KG1 (cell line): ENCODE measurements at places on chromosomes 7 and 10.

- DNase-seq = no peak
Observed at GRCh38 chr10:50823789-50824188, 61.6 kb downstream of the A1CF start.

DNA sequence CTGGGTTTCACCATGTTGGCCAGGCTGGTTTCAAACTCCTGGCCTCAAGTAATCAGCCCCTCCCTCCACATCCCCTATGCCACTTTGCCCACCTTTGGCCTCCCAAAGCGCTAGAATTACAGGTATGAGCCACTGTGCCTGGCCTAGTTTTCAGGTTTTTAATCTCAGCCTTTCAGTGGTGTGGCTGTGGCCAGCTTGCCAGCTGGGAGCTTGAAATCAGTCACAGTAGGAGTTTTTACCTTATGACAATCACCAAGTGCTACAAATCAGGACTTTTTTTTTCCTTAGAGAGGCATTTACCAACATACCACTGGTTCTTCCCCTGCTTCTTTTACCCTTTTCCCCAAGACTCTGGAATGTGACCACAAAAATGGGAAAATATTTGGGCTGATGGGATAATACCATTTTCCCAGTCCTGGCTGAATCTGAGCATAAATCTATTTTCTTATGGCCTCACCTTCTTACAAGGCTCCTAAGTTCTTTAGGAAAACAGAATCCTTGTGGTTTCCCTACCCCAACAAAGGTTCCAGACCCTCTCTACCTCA lies 6.2 kb downstream of the STEAP4 start:
- no peak for DNase-seq

GRCh38 chr7:105014693-105015389 lies 836 bp downstream of the KMT2E start:
- no peak for DNase-seq

GRCh38 chr10:116138897-116139296 lies 134.1 kb downstream of the GFRA1 start:
- DNase-seq = no peak

DNA sequence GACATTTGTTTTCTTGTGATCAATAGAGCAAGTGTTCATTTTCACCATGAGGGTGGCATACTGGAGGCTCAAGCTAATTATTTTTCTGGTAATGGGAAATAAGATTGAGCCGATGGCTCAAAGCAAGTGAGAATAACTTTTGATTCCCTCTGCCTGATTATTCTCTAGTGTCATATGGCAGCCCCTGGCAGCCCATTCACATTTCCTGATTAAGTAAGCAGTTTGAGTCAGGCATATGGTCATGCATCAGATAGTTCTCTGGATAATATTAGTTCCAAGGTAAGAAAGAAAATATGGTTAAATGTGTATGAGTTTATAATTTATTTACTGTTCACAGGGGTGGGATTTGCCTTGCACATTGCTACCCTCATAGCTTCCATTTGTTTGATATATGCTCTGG lies 109.2 kb downstream of the DYNC1I1 start:
- no peak for DNase-seq

GRCh38 chr10:59075576-59075975 lies 100.9 kb upstream of the PHYHIPL start:
- no peak for DNase-seq

- DNase-seq = no peak
Observed at GRCh38 chr7:22725585-22725984, 1.4 kb upstream of the IL6 start.

DNA sequence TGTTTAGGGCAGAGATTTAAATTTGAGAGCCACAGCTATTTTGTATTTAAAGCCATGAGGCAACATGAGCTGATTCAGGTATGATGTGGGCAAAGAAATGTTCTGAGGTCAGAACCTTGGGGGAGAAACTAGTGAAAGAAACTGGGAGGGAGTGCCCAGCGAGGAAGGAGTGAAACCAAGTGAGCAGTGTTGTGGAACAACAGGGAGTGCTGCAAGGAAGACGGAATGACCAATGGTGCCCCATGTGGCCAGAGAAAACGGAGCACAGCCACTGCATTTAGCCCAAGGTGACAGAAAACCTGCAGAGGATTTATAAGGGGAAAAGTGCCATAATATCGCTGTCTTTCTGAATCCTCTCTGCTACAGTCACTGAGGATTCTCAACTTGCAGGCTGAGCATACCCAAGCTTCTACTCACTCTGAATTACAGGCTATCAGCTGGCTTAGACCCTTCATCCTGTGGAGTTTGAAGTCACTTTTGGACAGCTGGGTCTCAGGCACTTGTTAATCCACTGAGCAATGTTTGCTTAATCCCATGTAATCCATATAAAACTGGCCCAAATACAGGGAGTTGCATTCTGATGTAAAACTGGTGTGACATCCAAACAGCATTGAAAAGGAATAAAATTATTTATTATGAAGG lies 777.3 kb downstream of the CCSER2 start:
- no peak for DNase-seq

DNA sequence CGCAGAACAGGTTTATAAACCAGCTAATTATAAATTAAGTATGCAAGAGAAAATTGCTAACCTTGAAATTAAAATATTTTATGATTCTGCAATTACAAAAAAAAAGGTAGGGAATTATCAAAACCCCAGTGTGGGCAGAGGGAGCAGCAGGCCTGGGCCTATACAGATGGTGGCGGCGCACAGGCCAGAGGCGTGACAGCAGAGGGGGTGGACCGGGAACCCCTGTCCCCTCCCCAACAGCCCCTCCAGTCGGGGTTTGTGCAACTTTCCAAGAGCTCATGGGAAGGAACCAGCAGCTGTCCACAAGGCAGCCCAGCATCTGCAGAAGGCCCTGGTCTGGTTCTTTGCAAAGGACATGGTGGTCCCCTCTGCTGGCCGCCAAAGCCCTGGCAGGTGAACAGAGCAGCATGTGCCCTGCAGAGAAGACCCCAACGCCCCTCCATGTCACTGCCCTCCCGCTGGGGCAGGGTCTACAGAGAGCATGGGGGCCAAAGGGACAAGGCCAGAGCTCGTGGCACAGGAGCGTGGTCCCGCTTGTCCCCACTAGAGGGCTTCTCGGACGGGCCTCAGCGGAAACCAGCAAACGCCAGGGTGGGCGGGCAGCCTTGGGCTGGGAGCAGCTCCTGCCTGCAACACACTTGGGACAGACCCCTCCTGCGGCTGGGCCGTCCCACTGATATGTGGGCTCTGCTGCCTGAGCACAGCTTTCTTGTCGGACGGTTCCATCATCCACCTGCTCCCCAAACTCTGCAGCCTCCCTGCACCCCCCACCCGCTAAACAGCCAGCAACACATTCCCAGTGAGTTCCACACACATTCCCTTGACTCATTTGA lies 75.1 kb downstream of the EBF3 start:
- DNase-seq = no peak

GRCh38 chr7:25087855-25088254 lies 37.2 kb downstream of the CYCS start:
- DNase-seq = no peak

- DNase-seq = no peak
Observed at GRCh38 chr7:27774717-27775328, 34.9 kb downstream of the TAX1BP1 start.

GRCh38 chr7:8201846-8202441 lies 60.0 kb downstream of the ICA1 start:
- DNase-seq = no peak
